ENCODE measurements at places on chromosomes 5 and 9. TPM values are rescaled to one million over a fixed set of nuclear protein-coding genes. Genes with fewer than 3 reads are reported as not detected.

DNA sequence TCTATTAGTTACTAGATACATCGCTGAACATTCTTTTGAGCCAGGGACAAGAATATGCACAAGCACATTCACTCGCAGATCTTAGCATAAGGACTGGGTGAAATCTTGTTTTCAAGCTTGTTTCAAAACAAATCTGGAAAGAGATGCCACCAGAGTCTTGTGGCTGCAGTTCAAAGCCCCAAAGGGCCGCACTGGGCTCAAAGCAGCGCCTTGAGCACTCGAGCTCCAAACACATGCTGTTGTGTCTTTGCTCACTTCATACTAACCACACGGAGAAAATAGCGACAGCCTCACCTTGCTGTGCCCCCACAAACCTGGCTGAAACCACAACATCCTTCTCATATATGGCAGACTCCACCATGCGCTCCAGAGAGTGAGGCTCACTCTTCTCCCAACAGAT, 34.2 kb upstream of the IL7R start:
- DNase-seq: no peak

- DNase-seq: no peak
Observed at GRCh38 chr5:67299231-67299735, 102.7 kb upstream of the CD180 start.

ATP10B gene
- total RNA-seq: 119 TPM

RRAGA gene
- total RNA-seq: 75.8 TPM

- DNase-seq: no peak
Observed at GRCh38 chr5:72586788-72587530, 79.7 kb upstream of the ZNF366 start.

DNA sequence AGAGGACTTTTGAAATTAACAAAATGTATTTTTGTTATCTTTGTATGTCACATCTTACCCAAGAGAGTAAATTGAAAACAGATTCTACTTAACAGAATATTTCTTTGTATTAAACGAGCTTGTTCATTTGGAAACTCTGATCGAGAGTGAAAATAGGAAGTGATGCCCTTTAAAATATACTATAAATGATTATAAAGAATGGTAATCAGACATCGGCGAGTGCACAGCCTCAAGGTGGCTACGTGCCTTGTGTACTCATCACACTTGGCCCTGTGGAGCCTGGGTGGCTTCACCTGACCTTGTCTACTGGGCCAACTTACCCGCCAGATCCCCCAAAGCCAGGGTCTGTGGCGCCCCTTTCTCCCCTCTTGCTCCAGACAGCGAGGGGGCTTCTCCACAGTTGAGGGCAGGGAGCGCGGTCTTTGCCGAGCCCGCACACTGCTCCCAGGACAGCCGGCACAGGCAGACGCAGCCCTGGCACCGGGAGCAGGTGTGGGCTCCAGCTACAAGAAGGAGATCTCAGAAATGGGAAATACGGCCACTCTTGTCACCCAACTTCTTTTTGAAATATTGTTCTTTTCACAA, 243.2 kb downstream of the CEMIP2 start:
- no peak for DNase-seq

DNA sequence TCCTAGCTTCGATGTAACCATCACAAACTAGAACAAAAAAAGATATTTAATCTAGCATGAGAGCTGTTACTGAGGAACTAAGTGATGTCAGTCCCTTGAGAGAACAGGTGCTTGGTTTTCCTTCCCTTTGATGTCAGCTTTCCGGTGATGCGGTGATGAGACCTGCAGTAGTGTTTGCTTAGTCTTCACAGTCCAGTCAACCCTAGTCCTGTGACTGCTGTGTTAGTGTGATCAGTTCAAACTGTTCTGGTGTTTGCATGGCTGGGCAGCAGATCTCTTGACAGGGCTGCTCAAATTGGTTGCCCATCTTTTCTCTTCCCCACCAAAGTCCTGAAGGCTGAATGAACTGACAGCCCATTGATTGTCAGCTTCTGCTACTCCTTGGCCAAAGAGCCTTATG, 608.6 kb upstream of the DAB2 start:
- no peak for DNase-seq

STKLD1 gene
- 1.1 TPM for total RNA-seq

DNA sequence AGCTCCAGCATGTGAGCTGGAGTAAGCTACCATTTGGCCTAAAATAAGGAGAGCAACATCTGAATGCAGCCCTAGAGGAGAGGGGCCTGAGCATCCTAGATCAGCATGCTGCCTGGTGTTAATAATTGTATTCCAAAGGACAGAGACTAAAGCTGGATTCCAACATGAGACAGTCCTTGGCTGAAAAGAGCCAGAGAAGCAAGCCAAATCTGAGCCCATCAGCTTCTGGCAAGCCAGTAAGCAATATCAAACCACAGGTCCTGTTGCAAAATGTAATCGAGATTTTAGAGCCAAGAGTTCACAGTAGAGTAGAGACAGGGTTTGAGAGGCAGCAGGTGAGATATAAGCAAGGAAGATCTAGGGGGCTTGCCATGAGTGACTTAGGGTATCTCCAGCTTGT, 42.3 kb upstream of the DMAC1 start:
- no peak for DNase-seq

DNA sequence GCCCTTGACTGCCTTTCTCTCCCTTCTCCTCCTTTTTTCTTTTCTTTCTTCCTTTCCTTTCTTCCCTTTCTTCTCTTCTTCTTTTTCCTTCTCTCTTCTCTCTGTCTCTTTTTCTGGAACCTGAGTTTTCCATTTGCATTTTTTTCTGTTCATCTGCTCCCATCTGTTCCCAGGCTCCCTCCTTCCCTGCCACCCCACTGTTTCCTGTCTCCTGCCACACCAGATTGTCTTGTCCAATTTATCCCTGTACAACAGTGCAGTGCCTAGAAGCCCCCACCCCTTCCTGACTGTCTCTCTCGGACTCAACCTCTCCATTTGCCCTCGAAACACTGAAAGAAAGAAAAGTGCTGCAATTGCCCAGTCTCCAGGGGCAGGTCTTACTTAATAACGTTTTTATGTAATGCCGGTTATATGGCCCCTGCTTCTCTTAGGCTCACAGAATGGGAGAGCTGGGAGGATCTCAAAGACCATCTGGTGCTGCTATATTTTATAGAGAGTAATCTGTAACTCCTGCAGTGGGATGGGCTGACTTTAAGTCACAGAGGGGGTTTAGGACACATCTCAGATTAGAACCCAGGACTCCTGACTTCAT, 101.4 kb downstream of the RALGPS1 start:
- DNase-seq: no peak

- no peak for DNase-seq
Observed at GRCh38 chr5:76022611-76023010, 60.6 kb upstream of the SV2C start.

PDLIM4 gene
- 20.7 TPM for total RNA-seq

- DNase-seq: no peak
Observed at GRCh38 chr5:157748760-157749461, 5.4 kb downstream of the LSM11 start.

DNA sequence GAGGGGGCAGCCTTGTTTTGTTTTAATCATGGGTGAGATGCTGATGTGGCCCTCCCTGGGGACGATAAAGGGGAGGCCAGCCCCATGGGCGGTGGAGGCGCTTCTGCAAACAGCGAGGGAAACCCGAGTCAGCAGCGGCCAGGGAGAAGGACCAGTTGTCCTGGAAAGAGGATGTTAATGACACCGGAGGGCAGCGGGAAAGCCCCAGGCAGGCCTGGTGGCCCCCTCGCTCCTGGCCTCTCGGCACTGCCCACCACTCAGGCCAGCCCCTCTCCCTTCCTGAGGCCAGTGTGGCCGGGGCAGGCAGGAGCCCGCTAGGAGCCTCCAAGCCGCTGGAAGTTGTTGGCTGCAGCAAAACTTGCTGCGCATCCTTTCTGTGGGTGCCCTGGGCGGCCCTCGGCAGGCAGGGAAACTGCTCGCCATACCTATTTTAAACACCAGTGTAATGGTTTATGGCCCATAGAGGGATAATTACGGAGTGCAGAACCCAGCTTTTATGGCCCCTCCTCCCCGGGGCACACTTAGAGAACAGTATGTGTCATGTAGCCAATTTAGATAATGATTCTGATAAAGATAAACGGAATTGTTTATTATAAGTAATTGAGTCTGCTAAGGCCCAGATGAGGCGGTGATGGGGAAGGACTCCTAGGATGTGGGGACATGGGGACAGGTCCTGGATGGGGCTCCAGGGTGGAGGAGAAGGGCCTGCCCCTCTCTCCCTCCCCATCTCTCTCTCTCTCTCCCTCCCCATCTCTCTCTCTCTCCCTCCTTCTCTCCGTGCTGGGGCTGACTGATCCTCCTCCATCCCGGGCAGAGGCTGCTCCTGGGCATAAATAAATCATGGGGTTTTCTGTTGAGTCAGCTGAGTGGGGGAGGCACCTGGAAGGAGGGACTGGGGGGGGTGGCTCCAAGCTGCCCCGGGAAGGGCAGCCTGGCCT, 36.9 kb downstream of the LMX1B start:
- DNase-seq: no peak

GRCh38 chr5:73558950-73559349, 6.5 kb downstream of the ANKRA2 start:
- DNase-seq: no peak

ZMYND19 gene
- total RNA-seq: 22.2 TPM

DNA sequence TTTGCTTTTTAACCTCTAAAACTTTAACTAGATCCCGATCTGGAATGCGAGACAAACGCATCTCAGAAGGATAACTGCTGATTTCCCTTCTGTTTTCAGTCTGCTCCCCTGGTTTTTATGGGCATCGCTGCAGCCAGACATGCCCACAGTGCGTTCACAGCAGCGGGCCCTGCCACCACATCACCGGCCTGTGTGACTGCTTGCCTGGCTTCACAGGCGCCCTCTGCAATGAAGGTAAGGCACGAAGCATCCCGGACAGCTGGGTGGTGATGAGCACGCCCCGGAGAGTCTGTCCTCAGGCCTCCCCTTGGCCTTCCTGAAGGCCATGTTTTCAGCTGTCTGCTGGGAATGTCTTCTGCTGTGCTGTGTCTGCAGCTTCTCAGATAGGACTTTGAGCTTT, 82.9 kb upstream of the PRRC1 start:
- DNase-seq: no peak

- peak; percentile 86 for DNase-seq
Observed at GRCh38 chr5:34486160-34486848, 169.8 kb upstream of the RAI14 start.

DNA sequence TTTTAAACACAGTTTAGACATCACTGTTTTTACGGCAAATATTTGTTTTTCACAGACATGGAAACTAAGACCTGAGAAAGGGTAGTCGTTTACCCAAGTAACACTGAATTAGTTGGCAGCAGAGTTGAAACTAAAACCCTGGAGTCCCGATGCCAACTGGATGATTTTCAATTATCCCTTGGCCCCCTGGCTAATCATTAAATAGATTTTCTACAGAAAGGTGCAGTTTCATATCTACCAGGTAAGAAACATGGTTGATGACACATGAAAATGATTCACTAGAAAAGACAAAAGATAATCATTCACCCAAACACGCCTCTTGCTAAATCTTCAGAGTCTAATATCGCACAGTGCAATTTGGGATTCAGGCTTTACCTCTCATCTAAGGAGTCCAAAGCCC, 136.9 kb downstream of the SEMA5A start:
- DNase-seq: peak; percentile 25

DNA sequence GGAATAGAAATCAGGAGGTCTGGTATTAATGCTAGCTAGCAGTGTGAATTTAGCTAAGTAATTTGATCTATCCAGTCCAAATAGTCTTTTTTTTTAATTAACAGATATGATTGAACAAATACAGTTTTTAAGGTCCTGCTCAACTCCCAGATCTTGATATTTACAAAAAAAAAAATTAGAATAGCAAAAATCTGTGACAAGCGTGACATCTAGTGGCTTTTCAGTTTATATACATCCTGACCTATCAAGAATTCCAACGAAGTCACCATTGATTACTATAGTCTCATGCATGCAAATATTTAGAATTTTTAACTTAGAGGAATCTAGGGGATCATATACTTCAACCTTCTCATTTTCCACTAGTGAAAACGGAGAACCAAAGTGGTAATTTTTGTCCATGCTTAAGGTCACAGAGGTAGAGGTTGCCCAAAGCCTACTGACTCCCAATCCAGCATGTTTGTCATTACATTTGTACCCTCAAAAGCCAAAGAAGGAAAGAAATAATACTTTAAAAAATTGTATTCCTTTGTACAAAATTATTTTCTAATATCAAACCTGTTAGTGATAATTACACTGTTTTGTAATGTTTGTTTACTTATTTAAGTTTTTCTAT, 17.6 kb upstream of the TARS1 start:
- DNase-seq: no peak

DNA sequence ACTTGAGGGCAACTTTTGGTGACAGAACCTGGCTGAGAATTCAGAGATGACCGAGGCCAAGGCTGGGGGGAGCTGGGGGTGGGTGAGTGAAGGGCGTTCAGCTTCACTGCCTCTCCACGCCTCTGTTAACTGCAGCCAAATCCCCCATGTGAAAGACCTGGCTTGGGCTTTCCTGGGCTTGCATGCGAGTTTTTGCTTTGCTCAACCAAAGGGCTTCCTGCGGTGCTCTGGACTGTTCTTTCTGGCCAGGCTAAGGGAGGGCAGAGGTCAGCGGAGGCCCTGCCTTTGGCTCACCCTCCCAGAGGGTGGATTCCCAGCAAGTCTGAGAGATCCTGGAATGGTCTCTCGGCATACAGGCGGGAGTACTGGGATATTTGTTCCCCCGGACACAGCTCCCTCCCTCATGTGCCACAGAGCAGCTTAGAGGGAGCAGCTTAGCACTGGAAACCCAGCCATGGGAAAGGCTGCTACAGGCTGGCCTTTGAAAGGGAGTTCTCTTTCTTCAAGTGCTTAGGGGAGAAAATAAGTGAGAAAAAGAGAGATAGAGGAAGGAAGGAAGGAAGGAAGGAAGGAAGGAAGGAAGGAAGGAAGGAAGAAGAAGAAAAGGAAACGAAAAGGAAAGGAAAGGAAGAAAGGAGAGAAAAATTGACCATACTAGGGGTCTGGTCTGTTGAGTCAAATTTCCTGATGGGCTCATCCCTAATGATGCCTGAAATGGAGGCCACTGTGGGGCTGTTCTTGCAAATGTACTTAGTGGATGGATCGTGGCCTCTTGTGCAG, 158.8 kb downstream of the FGF18 start:
- DNase-seq: no peak

CCDC171 gene
- 4.0 TPM for total RNA-seq

- no peak for DNase-seq
Observed at GRCh38 chr5:141223112-141223783, at the start of gene PCDHB14. TSS of gene PCDHB14 (plus strand) at chr5:141223343. CDS start at chr5:141223506, 163 bp downstream.

GRCh38 chr9:3124001-3124400, 280.1 kb upstream of the PUM3 start:
- no peak for DNase-seq

ISL1 gene
- not detected for total RNA-seq

SUSD1 gene
- total RNA-seq: 20.5 TPM

DNA sequence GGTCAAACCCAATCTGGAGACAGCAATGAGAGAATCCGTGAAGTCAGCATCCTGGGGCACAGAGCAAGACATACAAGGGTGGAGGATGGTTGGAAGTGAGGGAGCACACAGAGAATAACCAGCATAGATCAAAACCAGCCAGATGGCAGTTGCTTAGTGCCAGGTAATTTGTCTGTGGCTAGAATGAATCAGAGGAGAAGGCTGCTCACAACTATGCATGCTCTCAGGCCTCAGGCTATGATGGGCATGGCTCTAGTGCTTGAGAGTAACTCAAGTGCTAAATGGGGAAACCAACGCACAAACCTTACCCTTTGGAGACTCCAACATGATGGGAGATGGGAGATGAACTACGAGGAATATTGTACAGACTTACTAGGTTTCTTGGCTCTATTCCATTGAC, 160.8 kb downstream of the DMRT2 start:
- DNase-seq: no peak

Data from mucosa of gallbladder (tissue), 1 donor.